H1 (cell line): ENCODE measurements at places on chromosomes 5 and 9.

GRCh38 chr5:102719886-102720285 is 35.2 kb upstream of the PAM start:
- no peak for DNase-seq

DNA sequence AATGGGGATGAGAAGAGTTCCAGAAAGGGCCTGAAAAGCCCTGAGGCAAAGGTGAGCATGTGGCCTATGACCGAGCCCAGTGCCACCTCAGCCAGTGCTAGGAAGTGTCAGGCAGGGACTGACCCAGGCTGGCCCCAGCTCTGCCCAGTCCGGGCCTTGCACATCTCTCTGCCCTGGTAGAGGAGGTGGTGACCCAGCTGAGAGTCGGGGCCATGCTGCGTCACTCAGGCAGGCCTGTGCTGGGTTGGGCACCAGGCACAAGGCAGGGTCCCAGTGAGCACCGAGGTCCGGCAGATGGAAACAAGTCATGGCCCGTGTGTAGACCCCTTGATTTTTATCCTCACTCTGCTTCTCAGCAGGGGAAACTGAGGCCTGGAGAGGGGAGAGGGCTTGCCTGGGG is 729 bp downstream of the CDHR2 start:
- DNase-seq, result no peak

DNA sequence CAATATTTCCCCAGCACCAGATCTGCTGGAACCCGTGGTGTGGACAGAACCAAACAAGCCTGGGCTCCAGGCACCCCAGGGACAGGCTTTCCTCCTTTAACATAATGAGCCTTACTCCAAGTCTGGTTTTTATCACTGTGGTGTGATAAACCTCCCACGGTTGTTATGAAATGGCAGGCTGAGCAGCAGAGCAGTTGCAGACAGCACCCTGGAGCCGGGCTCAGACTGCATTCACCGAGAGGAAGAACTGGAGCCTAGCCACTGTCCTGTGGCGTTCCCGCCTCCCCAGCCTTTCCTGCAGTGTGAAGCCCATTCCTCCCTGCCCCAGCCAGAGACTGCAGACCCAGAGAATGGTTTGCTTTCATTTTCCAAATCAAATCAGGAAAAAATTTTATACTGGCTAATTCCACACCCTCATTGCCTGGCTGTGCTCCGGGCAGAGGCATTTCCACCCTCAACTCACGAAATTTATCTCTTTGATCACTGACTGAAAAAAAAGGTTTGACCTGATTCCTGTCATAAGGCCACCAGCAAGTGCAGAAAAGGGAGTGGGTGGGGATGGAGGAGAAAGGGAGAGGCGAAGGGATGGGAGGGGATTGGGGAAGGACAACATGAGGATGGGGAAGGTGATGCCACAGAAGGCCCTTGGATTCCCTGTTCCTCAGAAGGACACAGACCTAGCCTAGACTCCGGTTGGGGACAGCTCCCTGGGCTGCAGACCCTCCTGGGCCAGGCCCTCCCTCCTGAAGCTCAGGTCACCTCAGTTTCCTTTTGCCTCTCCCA is 18.9 kb downstream of the IPPK start:
- DNase-seq, result no peak

DNA sequence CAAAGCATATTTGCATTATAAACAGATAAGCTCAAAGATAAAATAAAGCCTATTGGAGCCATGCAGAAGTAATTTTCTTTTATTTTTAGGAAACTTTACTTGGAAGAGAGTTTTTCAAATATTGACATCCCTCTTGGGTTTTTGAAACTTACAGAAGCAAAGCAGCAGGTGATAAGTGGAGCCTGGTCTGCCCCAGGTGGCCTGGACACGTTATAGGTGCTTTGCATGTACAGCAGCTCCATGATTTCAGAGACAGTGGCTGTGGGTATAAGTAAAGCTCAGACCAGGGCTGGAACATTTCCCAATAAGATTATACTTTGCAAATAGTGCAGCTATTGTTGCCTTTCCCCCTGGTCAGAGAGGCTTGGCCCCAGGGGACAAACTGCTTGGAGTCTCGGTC is 51.5 kb downstream of the CCDC192 start:
- DNase-seq, result no peak

DNA sequence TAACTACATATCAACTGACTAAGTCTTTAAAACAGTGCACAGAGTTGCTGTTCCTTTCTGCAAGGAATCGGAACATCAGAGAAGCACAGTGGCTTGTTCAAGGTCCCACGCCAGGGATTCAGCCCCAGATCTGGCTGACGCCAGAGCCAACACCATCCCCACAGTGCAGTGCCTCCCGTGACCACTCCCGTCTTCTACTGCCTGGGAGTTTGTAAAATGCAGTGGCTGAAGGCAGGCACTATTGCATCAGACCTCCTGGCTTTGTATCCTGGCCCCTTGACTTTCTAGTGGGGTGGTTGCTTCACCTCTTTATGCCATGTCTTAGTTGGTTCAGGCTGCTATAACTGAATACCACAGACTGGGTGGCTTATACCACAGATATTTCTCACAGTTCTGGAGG is 131.0 kb downstream of the NSG2 start:
- no peak for DNase-seq

DNA sequence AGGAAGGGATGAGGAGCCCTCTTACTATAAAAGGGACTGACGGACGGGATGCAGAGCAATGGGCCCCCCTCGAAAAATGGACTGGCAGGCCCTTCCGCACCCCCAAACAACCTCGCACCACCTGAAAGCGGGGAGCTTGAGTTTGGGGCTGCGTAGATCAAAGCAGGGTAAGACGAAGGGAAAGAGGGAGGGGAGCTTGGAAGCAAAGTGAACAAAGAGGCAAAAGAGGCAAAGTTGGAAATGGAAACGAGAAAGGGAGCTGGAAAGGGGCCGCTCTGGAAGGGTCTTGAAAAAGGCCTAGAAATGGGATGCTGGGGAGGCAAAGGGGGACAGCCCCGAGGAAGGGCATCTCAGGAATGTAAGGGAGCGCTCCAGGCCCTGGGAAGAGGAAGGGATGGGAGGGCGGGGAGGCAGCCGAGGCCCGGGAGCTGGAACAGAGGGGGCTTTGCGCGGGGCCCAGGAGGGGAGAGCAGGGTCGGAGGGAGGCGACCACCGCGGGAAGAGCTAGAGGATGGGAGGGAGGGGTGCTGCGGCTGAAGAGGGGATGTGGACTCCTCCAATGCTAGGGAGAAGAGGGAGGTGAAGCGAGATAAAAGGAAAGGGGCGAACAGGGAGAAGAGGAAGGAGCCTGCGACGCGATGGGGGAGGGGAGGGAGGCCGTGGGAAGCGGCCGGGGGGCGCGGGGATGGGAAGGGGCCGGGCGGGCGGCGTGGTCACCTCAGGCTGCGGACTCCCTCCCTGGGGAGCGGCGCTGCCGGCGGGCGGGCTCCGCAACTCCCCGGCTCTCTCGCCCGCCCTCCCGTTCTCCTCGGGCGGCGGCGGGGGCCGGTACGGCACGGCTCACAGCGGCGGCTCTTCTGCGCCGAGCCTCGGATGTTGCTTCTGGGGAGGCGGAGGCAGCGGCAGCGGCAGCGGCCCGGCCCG is 577 bp downstream of the RNF145 start:
- DNase-seq, result peak; percentile 64

- DNase-seq, result no peak
Observed at GRCh38 chr9:99312736-99313135, 90.7 kb downstream of the SEC61B start.
